Fibroblast of upper back skin (primary cell): ENCODE measurements at places on chromosomes 5 and 9.

- no peak for DNase-seq
Observed at GRCh38 chr5:14374100-14374499, 207.5 kb upstream of the OTULINL start.

DNA sequence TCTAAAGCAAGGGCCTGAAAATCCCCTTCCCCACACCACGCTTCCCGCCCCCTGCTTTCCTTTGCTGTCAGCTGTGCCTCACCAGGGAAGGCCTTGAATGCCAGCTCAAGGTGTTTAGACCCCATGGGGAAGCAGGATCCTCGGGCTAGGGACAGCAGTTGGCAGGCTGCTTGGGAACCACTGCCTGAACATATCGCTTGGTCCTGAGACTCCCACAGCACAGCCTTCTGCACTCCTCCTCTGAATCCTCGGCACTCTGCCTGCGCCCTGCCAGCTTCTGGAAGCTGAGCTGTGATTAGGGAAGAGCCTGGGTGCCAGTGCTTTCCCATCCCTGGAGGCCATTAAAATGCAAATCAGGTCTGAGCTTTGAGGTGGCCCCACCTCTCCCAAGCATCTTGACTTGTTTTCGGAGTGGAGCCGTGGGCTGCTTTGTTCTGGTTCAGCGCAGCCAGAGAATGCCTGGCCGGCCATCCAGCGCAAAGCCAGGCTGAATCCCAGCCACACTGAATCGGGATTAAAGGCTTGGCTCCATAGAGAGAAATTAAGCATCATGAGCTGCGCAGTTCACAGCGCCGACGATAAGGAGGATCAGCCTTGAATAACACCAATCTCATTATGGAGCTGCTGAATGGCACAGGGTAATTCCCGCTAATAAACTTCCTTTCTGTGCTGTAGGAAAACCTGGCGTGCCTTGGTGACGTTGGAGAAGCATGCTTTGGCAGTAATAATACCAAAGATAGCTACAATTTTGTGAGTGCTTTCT, 40.0 kb downstream of the AMBP start:
- DNase-seq = no peak

- peak; percentile 37 for DNase-seq
Observed at GRCh38 chr5:103866169-103866568, 303.6 kb upstream of the NUDT12 start.

DNA sequence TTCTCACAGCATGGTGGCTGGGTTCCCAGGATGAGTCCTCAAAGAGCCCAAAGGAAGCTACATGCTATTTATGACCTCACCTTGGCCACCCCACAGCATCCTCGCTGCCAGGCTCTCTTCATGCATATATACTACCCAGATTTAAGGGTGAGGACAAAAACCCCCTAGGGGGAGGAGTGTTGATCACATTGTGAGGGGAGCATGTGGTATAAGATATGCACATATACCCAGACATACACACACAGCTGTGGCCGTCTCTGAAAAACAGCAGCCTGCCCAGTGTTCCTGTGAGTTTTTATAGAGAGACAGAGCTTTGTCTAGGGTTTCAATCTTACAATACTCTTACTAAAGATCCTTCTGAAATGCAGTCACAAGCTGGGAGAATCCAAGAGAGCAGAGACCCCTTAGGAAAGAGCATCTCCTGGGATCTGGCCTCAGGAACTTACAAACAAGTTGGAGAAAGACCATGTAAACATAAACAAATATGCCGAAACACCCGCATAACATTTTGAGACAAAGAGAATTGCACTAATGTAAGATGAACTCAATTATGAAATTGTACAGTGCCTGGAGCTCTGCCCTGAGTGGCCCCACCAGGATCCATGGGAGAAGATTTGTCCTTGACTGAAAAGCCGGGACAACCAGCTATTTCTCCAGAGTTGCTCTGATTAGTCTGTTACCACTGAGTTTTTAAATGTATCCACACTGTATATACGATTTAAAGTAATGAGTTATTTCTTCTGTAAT, 146.4 kb downstream of the GADD45G start:
- no peak for DNase-seq

- DNase-seq = no peak
Observed at GRCh38 chr9:95082401-95083084, 235.0 kb downstream of the FANCC start.

DNA sequence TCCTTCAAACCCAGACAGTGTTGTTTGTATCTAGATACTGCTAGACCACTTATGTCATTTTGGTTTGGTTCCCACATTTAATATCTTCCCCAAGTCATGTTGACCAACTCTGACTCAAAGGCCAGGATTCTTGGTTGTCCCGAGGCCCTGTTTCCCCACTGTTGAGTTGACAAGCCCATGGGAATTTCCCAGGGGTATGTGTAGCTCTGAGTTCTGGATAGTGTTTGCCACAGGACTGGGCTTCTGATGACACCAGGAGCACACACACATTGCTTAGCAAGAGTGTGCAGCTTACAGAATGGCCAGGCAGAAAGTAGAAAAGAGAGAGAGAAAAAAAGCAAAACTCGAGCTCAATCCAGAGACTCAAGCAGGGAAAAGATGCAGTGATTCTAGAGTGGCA, 214.4 kb downstream of the NXNL2 start:
- DNase-seq = peak; percentile 60

- peak; percentile 57 for DNase-seq
Observed at GRCh38 chr5:137114529-137114928, 384.6 kb downstream of the SPOCK1 start.

DNA sequence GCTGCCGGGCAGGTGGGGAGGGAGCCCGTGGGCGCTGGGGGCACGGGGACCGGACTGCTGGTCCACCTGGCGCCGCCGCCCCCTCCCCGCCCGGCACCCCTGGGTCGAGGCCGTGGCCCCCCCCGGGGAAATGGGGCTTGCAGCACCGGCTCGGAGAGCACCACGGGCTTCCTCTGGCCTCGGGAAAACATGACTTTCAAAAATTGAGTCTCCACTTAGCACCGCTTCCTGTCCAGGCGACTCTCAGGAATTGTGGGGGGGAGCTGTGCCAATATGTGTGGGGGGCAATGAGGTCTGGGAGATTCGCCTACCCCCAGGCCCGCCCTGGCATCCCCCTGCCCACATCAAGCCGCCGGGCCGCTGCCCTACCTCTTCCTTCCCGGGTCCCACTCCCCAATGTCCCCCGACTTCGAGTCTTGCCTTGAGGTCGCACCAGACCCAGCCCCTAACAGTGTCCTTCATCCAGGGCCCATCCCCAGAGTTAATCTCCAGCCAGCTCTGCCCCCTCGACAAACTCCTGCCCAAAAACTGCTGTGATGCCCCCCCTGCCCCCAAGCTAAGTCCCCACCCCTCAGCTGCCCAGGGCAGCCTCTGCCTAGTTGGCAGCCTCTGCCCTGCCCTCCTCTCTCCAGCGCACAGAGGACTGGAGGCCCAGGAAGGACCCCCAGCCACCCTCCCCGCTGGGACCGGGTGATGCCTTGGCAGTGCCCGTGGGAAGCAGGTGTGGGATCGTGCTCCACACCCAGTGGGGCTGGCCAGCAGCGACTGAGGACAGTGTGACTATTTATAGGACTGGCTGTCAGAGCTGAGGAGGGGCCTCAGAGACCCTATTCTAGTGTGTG, 3.9 kb downstream of the EGFL7 start:
- DNase-seq = no peak

- peak; percentile 74 for DNase-seq
Observed at GRCh38 chr5:66442951-66443445, 153.2 kb upstream of the MAST4 start.

GRCh38 chr9:94611638-94612068, 18.0 kb upstream of the FBP2 start:
- no peak for DNase-seq

DNA sequence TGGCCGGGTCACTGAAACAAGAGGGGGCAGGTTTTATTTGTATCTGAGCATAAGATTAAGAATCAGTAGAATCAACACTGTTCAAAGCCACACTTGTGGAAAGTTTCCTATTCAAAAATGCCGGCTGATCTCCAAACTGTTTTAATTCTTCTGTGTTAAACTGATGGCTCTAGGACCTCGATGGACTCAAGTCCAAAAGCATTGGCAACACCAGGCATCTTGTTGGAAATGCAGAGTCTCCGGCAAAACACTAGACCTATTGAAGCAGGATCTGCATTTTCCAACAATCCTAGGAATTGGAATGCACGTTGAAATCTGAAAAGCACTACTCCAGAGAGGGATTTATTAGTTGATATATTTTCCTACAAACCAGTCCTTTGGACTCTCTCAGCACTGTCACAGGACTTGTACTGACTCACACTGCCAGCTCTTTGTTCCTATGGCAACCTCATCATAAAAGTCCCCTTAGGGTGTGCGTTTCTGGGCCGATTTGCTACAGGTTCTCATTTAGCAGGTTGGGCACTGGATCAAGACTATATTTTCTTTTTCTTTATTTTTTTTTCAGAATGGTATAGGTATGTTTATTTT, 48.1 kb upstream of the PCA3 start:
- no peak for DNase-seq

DNA sequence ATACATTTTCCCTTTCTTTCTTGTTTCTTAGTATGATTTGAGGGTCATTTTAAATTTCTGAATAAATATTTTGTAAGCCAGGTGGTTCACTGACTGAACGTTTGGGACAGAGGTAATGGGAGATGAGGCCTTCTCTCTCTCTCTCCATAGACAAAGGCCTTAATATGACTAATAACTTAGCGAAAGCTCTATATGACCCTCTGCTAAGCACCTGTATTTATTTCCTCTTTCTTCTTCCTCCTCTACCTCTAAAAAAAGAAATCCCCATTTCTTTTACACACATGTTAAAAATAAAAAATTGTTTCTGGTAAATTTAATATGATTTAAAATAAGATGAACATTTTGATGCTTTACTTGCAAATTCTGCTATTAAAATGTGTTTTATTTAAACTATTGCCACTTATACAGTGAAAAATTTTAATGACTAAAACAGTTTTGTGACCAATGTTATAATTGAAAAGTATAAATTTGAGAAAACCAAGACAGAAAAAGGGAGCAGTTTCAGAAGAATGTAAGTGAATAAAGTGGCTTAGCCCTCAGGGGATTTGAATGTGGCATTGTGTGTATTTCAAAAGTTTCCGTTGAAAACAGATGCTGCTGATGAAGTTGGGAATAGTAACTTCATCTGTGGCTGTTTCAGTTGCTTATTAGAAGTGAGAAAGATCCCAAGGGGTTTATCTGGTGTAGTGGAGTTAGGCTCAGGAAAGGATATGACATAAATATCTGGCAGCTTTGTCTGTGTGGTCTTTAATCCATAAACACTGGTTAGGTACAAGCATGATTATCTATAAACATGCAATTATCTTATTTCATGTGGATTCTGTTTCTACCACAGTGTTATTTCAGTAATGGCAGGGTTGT, 128.6 kb upstream of the GRHPR start:
- peak; percentile 43 for DNase-seq

DNA sequence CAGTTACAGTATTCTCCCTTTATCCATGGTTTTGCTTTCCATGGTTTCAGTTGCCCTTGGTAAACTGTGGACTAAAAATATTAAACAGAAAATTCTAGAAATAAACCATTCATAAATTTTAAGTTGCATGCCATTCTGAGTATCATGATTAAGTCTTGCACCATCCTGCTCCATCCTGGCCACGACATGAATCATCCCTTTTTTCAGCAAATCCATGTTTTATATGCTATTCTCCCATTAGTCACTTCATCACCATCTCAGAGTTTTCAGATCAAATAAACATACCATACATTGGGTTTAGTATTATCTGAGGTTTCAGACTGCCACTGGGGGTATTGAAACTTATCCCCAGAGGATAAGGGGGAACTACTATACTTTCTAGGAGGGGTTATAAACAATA, 234.4 kb upstream of the ATP10B start:
- peak; percentile 89 for DNase-seq

DNA sequence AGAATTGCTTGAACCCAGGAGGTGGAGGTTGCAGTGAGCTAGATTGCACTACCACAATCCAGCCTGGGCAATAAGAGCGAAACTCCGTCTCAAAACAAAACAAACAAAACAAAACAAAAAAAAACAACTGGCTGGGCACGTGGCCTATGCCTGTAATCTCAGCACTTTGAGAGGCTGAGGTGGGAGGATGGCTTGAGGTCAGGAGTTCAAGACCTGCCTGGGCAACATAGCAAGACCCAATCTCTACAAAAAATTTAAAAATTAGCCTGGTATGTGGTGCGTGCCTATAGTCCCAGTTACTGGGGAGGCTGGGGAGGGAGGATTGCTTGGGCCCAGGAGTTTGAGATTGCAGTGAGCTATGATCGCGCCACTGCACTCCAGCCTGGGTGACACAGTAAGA, 23.3 kb upstream of the WDR5 start:
- no peak for DNase-seq

DNA sequence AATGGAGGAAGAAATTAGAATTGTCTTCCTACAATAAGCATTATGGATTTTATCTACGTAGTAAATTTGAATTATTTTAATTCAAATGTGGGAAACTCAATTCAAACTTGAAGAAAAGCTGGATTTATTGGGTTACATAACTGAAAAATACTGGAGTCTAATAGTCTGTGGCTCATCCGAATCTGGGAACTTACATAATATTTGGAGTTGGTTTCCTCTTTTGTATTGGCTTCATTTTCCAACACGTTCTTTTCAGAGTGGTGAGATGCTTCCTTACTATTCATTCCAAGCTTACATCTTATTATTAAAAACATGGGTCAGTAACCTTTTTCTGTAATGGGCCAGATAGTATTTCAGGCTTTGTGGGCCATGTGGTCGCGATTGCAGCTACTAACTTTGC, 164.8 kb downstream of the ARHGAP26 start:
- DNase-seq = no peak

GRCh38 chr5:35938568-35939227, at the start of gene CAPSL:
Gene CAPSL (minus strand): TSS chr5:35938622. CDS start chr5:35921120, 17,502 bp downstream.
- peak; percentile 52 for DNase-seq

- no peak for DNase-seq
Observed at GRCh38 chr5:10542055-10542550, 21.8 kb upstream of the ANKRD33B start.

- DNase-seq = no peak
Observed at GRCh38 chr5:7852542-7852941, 1.6 kb upstream of the CFAP90 start.

- DNase-seq = peak; percentile 63
Observed at GRCh38 chr5:135995976-135996375, 32.8 kb upstream of the TGFBI start.

- no peak for DNase-seq
Observed at GRCh38 chr9:96392263-96392662, 8.8 kb upstream of the SLC35D2 start.

DNA sequence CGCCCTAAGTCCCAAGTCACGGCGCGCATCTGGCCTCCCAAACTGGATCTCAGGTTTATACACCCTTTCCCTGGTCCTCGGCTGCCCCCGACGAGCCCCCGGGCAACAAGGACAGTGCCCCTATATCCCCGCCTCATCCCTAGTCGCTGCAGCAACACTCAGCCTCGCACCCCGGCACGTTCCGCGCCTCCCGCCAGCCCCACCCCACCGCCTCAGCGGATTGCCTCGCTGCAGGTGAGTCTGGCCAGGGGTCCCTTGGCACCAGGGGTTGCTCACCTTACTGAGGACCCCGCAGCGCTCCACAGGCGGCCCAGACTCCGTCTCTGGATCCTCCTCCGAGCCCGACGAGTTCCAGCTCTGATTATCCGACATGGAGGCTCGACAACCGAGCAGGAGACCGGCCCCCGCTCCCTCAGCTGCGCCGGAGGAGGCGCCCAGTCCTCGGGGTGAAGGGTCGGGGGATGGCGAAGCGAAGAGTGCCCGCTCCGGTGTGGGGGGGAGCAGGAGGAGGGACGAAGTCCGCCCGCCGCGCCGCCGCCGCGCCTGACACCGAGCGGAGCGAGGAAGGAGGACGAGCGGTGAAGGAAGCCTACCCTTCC, 494 bp downstream of the CERT1 start:
- DNase-seq = peak; percentile 16

- DNase-seq = no peak
Observed at GRCh38 chr5:134594336-134594735, 38.3 kb downstream of the SAR1B start.

- peak; percentile 74 for DNase-seq
Observed at GRCh38 chr9:129436751-129437625, 183.9 kb downstream of the C9orf50 start.

- DNase-seq = no peak
Observed at GRCh38 chr5:138686668-138687067, 66.6 kb upstream of the CTNNA1 start.
